ENCODE measurements at places on chromosomes 3 and 15.

- DNase-seq = no peak
Observed at GRCh38 chr3:151550025-151550618, 89.3 kb upstream of the IGSF10 start.

DNA sequence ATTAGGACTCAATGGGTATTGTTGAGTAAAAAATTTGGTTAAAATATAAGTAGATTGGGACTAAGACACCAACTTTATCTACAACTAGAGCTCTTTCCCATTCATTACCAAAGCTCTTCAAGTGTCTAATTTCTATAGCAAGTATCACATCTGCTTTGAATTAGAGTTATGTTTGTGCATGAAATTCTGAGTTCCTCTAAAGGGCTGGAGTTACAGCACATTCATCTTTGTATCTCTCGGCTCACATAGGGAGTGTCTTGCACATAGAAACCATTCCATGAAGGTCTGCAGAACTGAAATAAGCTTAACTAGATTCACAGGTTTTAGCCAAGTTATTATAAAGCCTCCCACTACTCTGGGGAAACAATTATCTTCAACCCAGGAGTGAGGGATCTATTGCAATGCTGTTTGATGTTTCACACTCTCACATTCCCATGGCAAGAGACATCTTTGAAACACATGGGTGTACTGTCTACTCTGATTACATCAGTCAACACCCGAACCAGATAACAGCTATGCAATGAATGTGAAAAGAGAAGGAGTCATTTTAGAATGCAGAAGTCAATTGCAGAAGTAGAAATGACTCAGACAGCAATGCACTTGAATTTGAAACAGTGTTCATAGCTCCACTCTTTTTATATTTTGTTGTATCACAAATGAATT lies 93.1 kb upstream of the KBTBD8 start:
- no peak for DNase-seq

- no peak for DNase-seq
Observed at GRCh38 chr15:52783191-52783829, 6.8 kb downstream of the ONECUT1 start.

DNA sequence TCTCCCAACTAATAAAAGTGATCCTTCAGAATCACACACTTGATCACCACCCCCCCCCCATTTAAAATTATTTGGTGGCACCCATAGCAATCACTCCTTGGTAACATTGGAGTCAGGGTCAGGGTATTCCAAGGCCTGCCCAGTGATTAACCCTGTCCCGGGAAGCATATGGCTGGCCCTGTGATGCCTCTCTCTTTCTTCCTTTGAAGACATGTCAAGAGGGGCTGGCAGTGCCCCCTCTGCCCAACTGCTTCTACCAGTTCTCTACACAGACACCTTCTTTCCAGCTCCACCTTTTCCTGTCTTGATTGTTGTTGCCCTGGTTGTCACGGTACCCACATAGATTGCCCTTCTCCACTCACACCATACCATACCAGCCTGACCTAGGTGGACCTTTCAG lies 30.9 kb upstream of the MANF start:
- no peak for DNase-seq

DNA sequence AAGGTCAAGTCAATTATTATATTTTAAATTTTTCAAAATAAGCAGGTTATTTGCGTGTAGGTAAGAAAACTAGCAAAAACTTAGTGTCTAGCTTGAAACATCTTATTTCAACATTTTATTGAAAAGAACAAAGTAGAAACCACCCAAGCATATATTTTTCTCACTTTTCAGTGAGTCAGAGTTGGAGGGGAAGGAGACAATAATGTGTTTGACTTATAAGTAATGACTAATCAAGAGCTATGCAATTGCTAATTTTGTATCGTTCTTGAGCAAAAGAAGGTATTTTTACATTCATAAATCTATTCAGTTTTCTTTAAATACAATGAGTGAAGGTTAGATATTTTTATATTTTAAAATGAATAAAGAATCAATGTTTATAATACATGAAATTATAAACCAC lies 54.4 kb upstream of the P2RY1 start:
- DNase-seq = no peak

GRCh38 chr3:178233371-178234071 lies 302.7 kb upstream of the KCNMB2 start:
- DNase-seq = no peak

DNA sequence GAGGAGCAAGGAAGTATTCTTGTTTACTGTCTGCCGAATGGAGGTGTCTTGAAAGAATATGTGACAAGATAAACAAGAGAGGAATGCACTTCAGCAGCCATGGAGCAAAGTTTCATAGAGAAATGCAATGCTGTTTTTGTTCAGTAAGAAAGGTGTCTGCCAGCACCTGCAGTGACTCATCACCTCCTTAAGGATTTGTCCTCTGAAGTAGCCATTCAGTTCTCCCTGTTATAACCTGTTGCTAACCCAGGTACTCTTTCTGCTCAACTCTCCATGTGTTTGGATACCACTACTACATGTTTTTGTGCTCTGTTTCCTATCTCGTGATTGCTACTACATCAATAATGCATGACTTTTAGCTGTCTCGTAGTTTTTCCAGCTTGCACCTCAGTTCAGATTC lies 328.9 kb downstream of the CHL1 start:
- DNase-seq = no peak

- DNase-seq = no peak
Observed at GRCh38 chr3:43872901-43873300, 182.2 kb downstream of the ABHD5 start.

- DNase-seq = no peak
Observed at GRCh38 chr3:175186511-175186910, 327.4 kb downstream of the NAALADL2 start.

- DNase-seq = no peak
Observed at GRCh38 chr15:64224511-64224910, 61.7 kb upstream of the PPIB start.

- no peak for DNase-seq
Observed at GRCh38 chr15:75945953-75946352, 42.3 kb downstream of the FBXO22 start.

DNA sequence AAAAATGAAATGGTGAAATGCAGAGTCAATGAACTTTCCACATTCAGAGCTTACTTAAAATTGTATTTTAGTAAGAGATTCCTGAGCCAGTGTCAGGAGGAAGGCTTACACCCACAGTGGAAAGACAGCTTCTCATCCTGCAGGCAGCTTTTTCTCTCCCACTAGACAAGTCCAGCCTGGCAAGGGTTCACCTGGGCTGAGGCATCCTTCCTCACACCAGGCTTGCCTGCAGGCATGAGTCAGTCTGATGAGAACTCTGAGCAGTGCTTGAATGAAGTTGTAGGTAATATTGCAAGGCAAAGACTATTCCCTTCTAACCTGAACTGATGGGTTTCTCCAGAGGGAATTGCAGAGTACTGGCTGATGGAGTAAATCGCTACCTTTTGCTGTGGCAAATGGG lies 3.1 kb downstream of the CCR4 start:
- DNase-seq = no peak

Measured in stimulated activated CD4-positive, alpha-beta T cell treated with anti-CD3 and anti-CD28 coated beads, Interleukin-1b, Interleukin-23, amount 100 ng/mL, for 1 hour (primary cell).